Activated CD4-positive, alpha-beta memory T cell treated with anti-CD3 and anti-CD28 coated beads for 36 hours (primary cell): ENCODE measurements at places on chromosomes 3 and 15.
A peak's percentile ranks its signal among the peaks of the same experiment; 100 is the strongest.

DNA sequence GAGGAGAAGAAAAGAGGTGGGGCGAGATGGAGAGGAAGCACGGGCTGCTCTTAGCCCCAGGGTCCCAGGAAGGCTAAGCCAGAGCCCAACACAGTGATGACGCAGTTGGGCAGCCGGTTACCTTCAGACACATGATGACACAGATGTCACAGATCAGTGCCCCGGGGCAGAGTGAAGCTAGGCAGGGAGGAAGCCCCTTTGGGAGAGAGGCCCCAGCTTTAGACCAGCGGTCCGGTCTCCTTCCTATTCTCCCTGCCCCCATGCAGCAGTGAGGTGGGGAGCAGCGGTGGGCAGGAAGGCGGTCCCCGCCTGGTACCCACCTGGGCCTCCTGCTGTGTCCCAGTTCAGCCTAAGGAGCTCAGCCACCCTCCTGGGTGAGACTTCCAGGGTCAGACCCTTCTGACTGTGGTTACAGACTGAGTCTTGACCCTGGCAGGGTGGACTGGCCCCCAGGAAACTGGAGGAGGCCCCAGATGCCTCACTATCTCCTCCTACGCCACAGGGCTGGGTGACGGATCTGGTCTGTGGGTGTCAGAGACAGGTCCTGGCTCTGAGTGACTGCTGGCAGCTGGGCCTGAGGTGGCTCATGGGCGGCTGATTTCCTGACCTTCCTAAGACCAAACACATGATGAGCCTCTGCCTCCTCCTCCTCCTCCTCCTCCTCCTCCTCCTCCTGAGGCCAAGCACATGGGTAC lies 38.8 kb upstream of the LINGO1 start:
- DNase-seq = no peak

GRCh38 chr3:152299249-152299976 lies 30.7 kb downstream of the MBNL1 start:
- DNase-seq = peak; percentile 40

- no peak for DNase-seq
Observed at GRCh38 chr15:79682851-79683288, 213.9 kb downstream of the MTHFS start.

DNA sequence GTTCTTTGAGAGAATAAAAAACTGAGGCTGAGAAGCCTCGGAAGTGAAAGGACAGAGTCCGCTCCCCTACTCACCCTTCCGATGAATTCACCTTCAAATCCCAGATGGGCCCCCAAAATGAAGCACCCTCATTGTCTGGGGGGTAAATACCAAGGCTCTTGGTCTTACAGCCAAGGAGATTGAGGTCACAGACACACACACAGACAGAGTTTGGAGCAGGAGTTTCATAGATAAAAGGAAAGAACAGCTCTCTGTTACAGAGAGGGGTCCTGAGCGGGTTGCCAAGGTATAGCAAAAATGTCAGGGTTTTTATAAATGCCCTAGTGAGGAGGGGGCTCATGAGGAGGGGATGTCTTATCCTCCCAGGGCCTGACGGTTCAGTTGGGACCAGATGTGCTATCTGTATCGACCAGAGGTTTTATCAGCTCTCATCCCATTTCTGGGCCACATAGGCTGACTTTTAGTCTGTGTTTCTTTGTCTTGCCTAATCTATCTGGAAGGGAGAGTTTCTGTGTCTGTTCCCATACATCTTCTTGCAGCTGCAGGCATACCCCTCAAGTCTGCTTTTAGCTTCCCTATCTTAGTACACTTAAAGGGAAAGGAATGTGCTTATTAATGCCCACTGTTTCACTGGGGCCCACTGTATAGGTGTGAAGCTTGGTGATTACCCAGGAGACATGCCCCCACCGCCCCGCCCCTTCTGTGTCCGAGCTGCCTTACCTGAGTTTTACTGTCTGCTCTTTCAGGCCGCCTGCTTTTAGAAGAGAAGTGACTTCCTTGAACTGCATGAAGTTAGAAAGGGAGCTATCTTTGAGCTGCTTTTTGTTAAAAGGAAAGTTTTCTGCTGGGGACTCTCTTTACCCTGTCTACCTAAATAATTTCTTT lies 66.8 kb upstream of the ATP11B start:
- DNase-seq = no peak

DNA sequence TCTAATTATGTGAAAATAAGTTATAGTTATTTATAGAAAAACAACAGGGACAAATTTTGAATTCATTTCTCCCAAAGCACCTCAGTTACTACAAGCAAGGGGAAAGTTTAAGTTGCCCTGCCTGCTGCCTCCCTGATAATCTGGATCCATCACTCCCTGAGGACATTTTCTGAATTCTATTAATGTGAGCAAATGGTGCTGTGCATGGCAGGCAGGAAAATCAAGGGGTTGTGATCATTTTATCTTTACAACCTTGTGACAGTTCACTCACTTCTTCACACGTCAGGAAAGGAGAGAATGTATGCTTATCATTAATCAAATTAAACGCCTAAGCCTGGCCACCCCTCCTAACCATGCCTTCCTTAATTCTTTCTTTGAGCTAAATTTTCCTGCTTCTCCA lies 39.3 kb downstream of the ITGB5 start:
- no peak for DNase-seq
